Vagina (tissue), 2 donors: ENCODE measurements at places on chromosomes 3 and 15. TPM values are rescaled to one million over a fixed set of nuclear protein-coding genes. Genes with fewer than 3 reads are reported as not detected.

Gene TMEM212
- not detected for total RNA-seq

DNA sequence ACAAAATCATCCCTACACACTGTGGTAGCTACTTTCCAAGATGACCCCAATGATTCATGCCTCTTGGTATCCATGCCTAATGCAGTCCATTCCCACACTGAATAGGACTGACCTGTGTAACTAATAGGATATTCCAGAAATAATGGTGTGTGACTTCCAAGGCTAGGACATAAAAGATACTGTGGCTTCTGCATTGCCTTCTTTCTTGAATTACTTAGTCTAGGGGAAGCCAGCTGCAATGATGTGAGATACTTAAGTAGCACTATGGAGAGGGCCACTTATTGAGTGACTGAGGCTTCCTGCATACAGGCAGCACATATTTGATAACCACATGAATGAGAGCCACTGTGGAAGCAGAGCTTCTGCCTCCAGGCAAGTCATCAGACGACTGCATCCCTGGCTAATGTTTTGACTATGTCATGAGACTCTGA is 50.1 kb downstream of the NR1I2 start:
- no peak for DNase-seq
- H3K36me3 ChIP-seq = no peaks in the 10 kb centered on the region
- H3K27me3 ChIP-seq = no peaks in the 10 kb centered on the region
- H3K27ac ChIP-seq = no peak overlapping the region
- no peaks in the 10 kb centered on the region for H3K4me1 ChIP-seq

Gene SH3GL3
- total RNA-seq = 3.9 TPM

Gene ARL6IP5
- 86.9 TPM for total RNA-seq

DNA sequence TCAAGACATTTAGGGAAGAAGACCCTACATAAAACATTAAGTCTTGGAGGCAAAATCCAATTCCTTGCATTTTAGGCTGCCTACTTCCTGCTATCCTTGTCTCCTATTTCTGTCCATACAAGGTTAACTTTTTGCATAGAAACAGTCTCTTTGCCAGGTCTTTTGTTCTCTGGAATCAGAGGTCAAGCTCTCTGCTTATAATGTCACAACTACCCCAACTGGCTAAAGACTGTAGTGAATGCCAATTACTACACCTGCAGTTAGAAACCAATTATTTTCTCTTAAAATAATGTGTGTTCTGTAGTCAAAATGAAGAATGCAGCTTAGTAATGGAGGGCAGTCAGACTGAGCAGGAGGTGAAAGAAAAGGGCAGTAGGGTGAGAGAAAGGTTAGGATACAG is 856.2 kb downstream of the TUSC7 start:
- no peaks in the 10 kb centered on the region for H3K36me3 ChIP-seq
- H3K4me1 ChIP-seq = no peaks in the 10 kb centered on the region
- no peak overlapping the region for H3K4me3 ChIP-seq
- no peaks in the 10 kb centered on the region for H3K27me3 ChIP-seq
- H3K27ac ChIP-seq = no peak overlapping the region
- DNase-seq = no peak

GRCh38 chr3:119723022-119723421 is 20.2 kb downstream of the CFAP91 start:
- no peak overlapping the region for H3K4me3 ChIP-seq
- DNase-seq = no peak
- no peaks in the 10 kb centered on the region for H3K36me3 ChIP-seq
- no peaks in the 10 kb centered on the region for H3K4me1 ChIP-seq

GRCh38 chr3:101229681-101230080 is 90.7 kb downstream of the IMPG2 start:
- H3K36me3 ChIP-seq = no peaks in the 10 kb centered on the region
- H3K4me3 ChIP-seq = no peak overlapping the region
- H3K4me1 ChIP-seq = no peaks in the 10 kb centered on the region
- no peak for DNase-seq

GRCh38 chr15:54082836-54083492 is 104.7 kb downstream of the UNC13C start:
- H3K4me3 ChIP-seq = no peak overlapping the region
- DNase-seq = no peak
- H3K27me3 ChIP-seq = no peaks in the 10 kb centered on the region
- H3K27ac ChIP-seq = no peak overlapping the region
- H3K4me1 ChIP-seq = no peaks in the 10 kb centered on the region
- H3K36me3 ChIP-seq = no peaks in the 10 kb centered on the region

Gene CP
- total RNA-seq = 26.3 TPM

Gene CD200R1
- 0.49 TPM for total RNA-seq

GRCh38 chr15:45454814-45455213 is 67.7 kb downstream of the SLC30A4 start:
- no peak overlapping the region for H3K27ac ChIP-seq
- peaks cover 17% of the 10 kb centered on the region for H3K4me1 ChIP-seq
- H3K4me3 ChIP-seq = no peak overlapping the region
- H3K27me3 ChIP-seq = no peaks in the 10 kb centered on the region
- no peaks in the 10 kb centered on the region for H3K36me3 ChIP-seq

Gene SLC6A6
- total RNA-seq = 30.7 TPM

Gene GADL1
- not detected for total RNA-seq

GRCh38 chr3:33911525-33912322 is 113.3 kb downstream of the PDCD6IP start:
- H3K27ac ChIP-seq = no peak overlapping the region
- H3K36me3 ChIP-seq = no peaks in the 10 kb centered on the region
- DNase-seq = no peak
- H3K4me1 ChIP-seq = no peaks in the 10 kb centered on the region

GRCh38 chr3:123528130-123528529 is 56.7 kb downstream of the HACD2 start:
- no peaks in the 10 kb centered on the region for H3K4me1 ChIP-seq
- H3K4me3 ChIP-seq = no peak overlapping the region
- H3K36me3 ChIP-seq = peaks cover 21% of the 10 kb centered on the region
- no peaks in the 10 kb centered on the region for H3K27me3 ChIP-seq
- H3K27ac ChIP-seq = no peak overlapping the region

- peaks cover 20% of the 10 kb centered on the region for H3K4me1 ChIP-seq
- H3K27me3 ChIP-seq = no peaks in the 10 kb centered on the region
- no peak for DNase-seq
These were observed 344.8 kb downstream of the ERC2 start for GRCh38 chr3:56123487-56123886.

- no peak for DNase-seq
- no peaks in the 10 kb centered on the region for H3K36me3 ChIP-seq
- H3K27ac ChIP-seq = no peak overlapping the region
- H3K4me1 ChIP-seq = peaks cover 12% of the 10 kb centered on the region
These were observed 182.5 kb downstream of the FOXP1 start for GRCh38 chr3:71400986-71401451.

- no peaks in the 10 kb centered on the region for H3K27me3 ChIP-seq
- no peak for DNase-seq
- no peak overlapping the region for H3K4me3 ChIP-seq
- no peak overlapping the region for H3K27ac ChIP-seq
- H3K36me3 ChIP-seq = no peaks in the 10 kb centered on the region
These were observed 54.0 kb downstream of the PLCH1 start for GRCh38 chr3:155690921-155691320.

- no peaks in the 10 kb centered on the region for H3K4me1 ChIP-seq
- DNase-seq = no peak
- no peaks in the 10 kb centered on the region for H3K36me3 ChIP-seq
- no peaks in the 10 kb centered on the region for H3K27me3 ChIP-seq
- H3K4me3 ChIP-seq = no peak overlapping the region
These were observed 45.6 kb downstream of the DCBLD2 start for GRCh38 chr3:98855806-98856400.

- no peaks in the 10 kb centered on the region for H3K4me1 ChIP-seq
- H3K4me3 ChIP-seq = no peak overlapping the region
- no peak overlapping the region for H3K27ac ChIP-seq
These were observed 57.3 kb downstream of the ACAP2 start for GRCh38 chr3:195385526-195385925.

DNA sequence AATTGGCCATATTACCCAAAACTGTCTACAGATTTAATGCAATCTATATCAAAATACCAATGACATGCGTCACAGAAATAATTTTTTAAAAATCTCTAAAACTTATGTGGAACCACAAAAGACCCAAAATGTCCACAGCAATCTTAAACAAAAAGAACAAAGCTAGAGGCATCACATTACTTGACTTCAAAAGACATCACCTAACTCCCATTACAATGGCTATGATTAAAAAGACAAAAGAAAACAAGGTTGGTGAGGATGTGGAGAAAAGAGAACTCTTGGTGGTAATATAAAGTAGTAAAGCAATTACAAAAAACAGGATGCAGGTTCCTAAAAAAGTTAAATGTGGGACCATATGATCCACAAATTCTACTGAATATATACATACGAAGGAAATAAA is 187.6 kb upstream of the CNTN6 start:
- no peaks in the 10 kb centered on the region for H3K36me3 ChIP-seq
- H3K4me3 ChIP-seq = no peak overlapping the region
- H3K4me1 ChIP-seq = no peaks in the 10 kb centered on the region
- H3K27me3 ChIP-seq = no peaks in the 10 kb centered on the region
- no peak overlapping the region for H3K27ac ChIP-seq

DNA sequence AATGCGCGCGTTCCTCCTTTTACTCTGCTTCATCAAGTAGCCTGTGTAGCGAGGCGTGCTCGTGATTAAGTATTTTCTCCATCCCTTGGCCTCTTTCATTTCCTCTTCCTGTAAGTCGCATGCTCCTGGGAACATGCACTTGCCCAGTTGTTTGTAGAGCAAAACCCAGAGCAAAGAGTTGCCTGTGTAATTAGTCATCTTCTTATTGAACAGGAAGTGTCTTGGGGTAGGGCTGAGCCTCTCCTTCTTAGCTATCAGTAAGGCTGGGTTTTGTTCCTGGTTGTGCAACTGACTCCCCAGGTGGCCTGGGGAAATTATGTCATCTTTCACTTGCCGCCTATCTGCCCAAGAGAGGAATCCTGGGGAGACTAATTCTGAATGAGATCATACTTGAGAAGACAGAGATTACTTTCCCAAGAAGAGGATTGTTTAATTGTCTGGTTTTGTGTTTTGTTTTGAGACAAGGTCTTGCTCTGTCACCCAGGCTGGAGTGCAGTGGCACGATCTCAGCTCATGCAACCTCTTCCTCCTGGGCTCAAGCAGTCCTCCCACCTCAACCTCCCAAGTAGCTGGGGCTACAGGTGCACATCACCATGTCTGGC is 14.9 kb downstream of the LIPH start:
- no peak for DNase-seq
- no peaks in the 10 kb centered on the region for H3K27me3 ChIP-seq
- H3K36me3 ChIP-seq = no peaks in the 10 kb centered on the region
- H3K4me3 ChIP-seq = no peak overlapping the region
- no peak overlapping the region for H3K27ac ChIP-seq
- H3K4me1 ChIP-seq = no peaks in the 10 kb centered on the region

- no peaks in the 10 kb centered on the region for H3K27me3 ChIP-seq
- no peak for DNase-seq
- no peak overlapping the region for H3K27ac ChIP-seq
- H3K4me3 ChIP-seq = no peak overlapping the region
- H3K36me3 ChIP-seq = no peaks in the 10 kb centered on the region
These were observed 71.6 kb downstream of the KAT2B start for GRCh38 chr3:20111836-20112235.
